T47D (cell line): ENCODE measurements at places on chromosomes 6 and 20.
A peak's percentile ranks its signal among the peaks of the same experiment; 100 is the strongest.

GRCh38 chr6:110491299-110491643 is 14.9 kb upstream of the SLC22A16 start:
- no peak for DNase-seq

DNA sequence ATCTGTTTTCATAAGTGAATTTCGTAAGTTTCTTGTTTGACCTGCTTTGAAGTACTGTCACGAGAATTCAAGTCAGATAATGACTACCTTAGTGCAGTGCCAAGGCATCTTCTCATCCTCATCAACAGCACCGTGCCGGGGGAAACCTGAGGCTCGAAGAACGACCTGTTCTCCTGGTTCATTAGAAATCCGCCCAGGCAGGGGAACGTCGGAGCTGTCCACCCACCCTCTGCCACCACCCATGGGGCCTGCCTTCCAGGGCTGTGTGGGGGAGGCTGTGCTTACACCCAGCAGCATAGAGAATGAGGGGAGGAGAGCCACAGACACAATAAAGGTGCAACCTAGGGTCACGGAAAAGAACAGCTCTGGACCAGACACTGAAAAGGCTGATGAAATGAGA is 101.6 kb downstream of the RAMACL start:
- DNase-seq, result no peak

GRCh38 chr6:105482227-105482844 is 79.5 kb upstream of the PREP start:
- no peak for DNase-seq

DNA sequence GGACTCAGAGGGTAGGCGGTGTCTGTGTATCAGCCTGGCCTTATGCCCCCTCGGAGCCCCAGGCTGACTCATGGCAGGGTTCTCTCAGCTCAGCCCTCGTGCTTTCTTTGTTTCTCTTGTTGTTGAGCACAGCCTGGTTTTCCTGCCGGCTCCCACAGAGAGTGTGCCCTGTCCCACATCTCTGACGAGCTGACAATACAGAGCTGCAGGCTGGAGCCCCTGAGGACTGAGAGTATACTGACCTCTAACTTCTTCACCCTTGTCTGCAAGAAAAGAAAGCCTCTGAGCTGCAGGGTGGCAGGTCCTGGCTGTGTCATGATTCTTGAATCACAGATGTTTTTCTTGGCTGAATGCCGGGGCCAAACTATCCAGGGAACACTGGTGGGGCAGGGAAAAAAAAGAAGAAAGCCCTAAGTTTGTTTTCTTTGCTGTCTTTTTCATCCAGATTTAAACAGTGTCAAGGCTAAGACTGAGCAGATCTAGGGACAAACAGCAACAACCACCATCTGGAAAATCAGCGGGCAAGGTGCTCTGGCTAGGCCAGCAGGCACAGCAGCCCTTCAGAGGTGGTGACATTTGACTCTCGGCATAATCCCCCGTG is 63.3 kb upstream of the ZNF133 start:
- DNase-seq, result no peak

- DNase-seq, result peak; percentile 81
These were observed 12.4 kb downstream of the WFDC3 start for GRCh38 chr20:45779011-45779915.

DNA sequence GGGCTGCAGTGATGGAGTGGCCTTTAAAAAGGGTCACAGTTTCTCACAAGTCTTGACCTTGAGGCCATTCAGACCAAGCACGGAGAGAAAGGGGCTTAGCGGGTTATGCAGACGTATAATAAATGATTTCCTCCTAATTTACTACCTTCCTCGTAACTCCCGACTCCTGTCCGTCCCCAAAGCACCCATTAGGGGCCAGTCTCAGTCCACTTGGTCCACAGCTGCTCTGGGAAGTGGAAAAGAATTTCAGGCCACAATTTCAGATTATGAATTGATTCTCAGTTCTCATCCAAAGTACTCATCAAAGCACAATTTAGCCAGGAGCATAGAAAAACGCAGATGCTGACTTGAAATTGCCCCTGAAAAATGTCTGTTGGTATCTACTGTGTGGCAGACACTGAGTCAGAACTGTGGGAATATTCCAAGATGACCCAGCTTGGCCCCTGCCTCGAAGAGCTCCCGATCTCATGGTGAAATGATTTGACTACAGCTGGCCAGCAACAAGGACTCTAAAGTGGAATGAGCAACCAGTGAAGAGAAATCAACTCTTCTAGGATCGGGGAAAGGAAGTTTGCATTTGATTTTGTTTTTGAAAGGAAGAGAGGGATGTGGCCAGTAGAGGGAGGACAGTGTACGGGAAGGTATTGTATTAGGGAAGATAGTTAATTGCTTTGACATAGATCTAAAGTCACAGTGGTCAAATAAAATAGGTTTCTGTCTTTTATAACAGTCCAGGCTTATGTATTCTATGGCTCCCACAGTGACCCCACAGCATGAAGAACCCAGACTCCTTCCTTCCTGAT is 15.2 kb upstream of the STK35 start:
- DNase-seq, result no peak

GRCh38 chr6:158312672-158313397 is 570 bp downstream of the TULP4 start:
- no peak for DNase-seq

DNA sequence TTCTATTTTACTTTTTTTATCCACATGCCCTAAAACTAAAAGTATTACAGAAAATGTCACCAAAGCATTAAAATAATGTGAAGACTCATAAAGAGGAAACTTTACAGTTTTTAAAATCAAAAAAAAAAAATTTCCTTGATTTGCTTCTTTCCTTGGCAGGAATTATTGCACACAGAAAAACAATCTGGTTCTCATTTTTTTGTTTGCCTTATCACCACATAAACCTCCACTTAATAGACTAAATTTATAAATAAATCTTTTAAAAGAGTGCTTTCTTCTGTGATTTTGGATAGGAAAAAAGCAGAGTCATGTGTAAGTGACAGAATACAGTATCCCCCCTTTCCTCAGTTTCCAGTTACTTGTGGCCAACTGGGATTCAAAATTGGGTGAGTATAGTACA is 695.1 kb upstream of the CITED2 start:
- DNase-seq, result no peak

GRCh38 chr6:56699066-56699654 is 56.5 kb upstream of the DST start:
- DNase-seq, result peak; percentile 57

- DNase-seq, result no peak
These were observed 45.4 kb downstream of the SIRPA start for GRCh38 chr20:1940581-1940980.

DNA sequence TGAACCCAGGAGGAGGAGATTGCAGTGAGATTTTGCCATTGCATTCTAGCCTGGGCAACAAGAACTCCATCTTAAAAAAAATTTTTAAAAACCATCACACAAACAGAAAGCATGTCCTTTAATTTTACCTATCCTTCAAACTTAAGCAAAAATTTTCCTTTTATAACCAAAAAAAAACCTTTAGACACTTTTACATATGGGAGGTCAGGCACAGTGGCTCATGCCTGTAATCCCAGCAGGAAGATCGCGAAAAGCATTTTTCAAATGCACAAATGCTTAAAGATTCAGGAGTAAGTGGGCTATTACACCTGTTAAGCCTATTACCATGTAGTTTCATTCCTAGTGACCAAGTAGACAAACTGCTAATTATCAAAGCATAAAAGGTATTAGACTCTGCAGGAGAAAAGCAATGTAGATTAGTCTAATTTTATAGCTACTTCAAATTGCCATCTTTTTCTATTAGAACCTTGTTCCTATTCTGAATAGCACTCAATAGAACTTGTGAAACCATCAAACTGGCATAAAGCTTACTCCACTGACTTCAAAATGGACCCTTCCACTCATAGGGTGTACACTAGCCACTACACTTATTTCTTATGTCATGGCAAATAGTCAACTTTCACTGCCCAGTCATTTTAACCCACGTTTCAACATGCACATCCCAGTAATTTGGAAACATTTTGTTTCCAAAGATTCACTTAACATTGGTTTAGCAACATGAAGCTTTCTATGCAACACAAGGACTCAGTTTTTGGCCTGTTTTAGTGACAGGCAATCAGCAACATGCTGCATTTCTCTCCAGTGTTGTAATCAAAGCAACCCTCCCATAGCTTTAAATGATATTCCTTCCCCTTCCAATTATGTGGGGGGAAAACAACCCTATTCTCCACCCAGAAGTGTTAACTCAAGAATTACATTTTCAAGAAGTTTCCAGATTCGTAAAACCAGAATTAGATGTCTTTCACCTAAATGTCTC is 4.0 kb downstream of the EEF1A1 start:
- no peak for DNase-seq

GRCh38 chr6:154751011-154751800 is 18.0 kb downstream of the SCAF8 start:
- no peak for DNase-seq

DNA sequence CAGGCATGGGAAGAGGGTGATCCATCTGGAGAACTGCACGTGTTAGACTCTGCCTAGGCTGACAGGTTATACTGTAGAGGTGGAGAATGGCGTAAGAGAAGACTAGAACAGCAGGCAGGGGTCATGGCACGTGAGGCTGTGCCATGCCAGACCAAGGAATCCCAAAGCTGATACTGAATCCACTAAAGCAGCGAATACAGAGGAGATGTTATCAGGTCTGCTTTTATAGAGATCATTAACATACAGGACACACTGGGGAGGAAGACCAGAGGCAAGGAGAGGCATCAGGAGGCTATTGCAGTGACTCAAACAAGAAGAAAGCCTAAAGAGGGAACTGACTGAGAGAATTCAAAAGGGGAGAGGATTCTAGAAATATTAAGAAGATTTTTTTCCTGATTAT is 12.9 kb downstream of the PHACTR1 start:
- DNase-seq, result no peak

- DNase-seq, result no peak
These were observed 781.7 kb upstream of the CITED2 start for GRCh38 chr6:140156131-140156530.

GRCh38 chr6:12265791-12266190 is 24.4 kb upstream of the EDN1 start:
- DNase-seq, result no peak

DNA sequence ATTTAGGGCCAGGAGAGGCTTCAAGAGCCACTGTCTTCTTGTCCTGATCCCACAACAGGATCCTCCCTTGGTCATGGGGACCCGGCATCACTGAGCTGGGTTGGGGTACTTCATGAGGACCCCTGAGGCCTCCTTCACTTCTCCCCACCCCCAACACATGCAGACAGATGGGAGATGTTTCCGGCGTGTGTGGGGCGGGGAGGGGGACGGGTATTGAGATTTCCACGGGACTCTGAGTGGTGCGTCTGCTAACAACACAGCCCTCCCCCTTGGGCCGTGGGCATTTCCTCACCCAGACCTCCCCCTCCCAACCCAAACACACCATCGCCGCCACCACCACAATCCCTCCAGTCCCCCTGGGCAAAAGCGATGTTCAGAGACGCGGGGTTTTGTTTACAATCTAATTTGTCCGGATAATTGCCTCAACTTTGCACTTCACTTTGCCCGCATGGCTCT is 906 bp upstream of the FOXP4 start:
- no peak for DNase-seq

- peak; percentile 56 for DNase-seq
These were observed 149.3 kb downstream of the PTPRT start for GRCh38 chr20:43040427-43040826.

DNA sequence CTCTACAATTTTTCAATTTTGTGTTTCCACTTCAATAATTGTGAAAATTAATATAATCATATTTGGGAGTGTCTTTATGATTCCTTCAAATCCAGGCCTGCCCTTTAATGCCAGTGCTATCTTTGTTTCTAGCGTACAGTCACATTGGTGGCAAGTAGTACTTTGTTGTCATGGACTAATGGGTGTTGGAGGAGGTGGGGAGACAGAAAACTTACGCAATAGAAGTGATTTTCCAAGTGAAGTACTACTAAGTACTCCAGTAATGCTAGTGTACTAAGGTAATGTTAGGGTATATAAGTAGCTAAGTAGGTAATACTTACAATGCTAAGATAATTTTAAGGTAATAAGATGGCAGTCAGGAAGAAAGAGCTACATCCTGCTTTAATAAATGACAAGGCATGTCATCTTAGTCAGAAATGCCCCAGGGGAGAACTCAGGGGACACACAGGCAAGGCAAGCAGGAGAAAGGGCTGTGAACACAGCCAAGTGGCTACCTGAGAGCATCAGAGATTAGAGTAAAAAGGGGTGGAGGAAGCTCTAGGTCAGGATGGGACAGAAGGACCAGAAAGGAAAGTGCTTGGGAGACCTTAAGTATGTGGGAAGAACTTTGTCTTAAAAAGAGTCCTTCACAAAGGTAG is 217.2 kb upstream of the PRDM1 start:
- DNase-seq, result no peak

GRCh38 chr6:145331066-145331465 is 404.3 kb downstream of the EPM2A start:
- DNase-seq, result no peak

DNA sequence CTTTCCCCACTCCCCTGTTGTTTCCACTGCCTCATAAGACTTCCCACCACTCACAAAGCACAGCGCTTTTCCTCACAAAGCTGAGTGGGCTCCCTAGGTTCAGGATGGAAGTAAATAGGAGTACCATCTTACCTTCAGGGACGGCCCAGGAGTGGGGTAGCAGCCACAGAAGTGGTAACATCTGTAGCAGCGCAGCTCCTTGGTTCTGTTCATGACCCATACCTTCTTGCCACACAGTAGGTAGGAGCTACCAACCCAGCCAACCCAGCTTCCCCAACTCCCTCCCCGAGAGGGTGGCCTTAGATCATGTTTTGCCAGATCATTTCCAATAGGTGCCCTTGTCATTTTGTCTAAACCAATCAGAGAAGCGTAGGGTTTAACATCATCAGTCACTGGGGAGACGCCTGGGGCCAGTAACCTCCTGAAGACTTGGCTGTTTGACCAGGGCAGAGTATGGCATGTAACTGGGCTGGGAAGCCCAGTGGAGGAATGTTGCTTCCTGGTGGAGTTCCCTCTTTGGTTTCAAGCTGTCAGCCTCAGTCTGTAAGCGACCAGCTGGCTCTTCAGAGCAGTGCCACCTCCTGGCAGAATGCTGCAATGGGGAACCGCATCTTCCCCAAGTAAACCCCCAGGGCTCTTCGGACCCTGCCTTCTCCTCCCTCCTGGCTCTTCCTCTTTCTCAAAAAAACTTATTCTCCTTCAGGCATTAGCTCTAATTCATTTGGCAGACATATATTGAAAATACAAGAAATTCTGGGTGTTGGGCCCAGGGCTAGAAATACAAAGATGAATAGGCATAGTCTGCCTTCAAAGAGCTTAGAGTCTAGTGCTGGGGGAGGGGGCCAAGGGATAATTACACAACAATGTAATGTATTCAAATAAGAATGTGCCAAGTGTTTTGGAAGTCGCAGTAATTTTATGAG is at the start of gene HLA-DMA:
HLA-DMA (minus strand) TSS at position 281 of the 923 bp plus-strand sequence; CDS start at position 220, 61 bp downstream.
- peak; percentile 100 for DNase-seq
